ENCODE measurements at places on chromosomes 2 and 18. TPM values are rescaled to one million over a fixed set of nuclear protein-coding genes. Genes with fewer than 3 reads are reported as not detected.

Gene NFATC1
- 13.6 TPM for total RNA-seq

- no peaks in the 10 kb centered on the region for H3K36me3 ChIP-seq
- H3K27ac ChIP-seq: no peak overlapping the region
- H3K4me1 ChIP-seq: no peaks in the 10 kb centered on the region
- H3K4me3 ChIP-seq: no peak overlapping the region
Measured at GRCh38 chr2:151422917-151423439, 13.3 kb downstream of the RIF1 start.

DNA sequence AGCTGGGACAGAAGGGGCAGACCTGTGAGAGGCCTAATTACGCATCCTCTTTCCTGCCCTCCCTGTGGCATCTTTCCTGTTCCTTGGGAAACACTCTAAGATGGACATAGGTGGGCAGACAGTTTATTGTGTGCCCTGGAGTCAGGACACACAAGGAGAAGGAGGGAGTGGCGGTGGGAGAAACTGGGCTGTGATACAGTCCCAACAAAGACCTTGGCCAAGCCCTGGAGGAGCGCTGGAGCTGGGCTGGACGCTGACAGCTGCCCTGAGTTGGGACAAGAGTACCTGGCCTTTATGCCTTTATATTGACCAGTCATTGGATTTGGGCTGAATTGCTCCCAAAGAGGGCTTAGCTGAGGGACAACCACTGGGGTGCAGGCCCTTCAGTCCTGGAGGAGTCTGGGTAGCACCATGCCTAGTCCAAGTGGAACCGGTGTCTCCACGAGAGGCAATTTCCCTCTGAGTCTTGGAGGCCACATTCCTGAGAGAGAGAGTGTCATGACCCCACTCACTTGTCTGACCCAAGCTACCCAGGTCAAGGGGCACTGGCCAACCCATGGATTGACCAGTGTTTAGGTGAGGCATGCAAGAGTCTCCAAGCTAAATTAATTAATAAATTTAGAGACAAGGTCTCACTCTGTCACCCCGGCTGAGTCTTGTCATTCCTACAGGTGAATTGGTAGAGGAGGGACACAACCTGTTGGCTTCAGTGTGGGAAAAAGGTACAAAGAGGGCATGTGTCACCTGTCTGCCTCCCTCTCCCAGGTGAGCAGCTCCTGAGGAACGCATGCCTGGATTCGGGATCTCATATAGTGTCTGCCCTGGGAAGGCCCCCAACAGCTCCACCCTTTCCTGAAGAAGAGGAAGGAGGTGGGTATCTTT is 107.1 kb upstream of the ST3GAL5 start:
- no peak overlapping the region for H3K4me3 ChIP-seq
- no peaks in the 10 kb centered on the region for H3K27me3 ChIP-seq
- DNase-seq: no peak

GRCh38 chr2:160224507-160224906 is 24.4 kb upstream of the ITGB6 start:
- DNase-seq: no peak
- peaks cover 49% of the 10 kb centered on the region for H3K4me1 ChIP-seq
- H3K36me3 ChIP-seq: no peaks in the 10 kb centered on the region
- H3K27me3 ChIP-seq: no peaks in the 10 kb centered on the region
- no peak overlapping the region for H3K27ac ChIP-seq

Data from upper lobe of left lung (tissue), 6 donors.